ENCODE measurements at places on chromosomes 5 and 9.
A peak's percentile ranks its signal among the peaks of the same experiment; 100 is the strongest.

DNA sequence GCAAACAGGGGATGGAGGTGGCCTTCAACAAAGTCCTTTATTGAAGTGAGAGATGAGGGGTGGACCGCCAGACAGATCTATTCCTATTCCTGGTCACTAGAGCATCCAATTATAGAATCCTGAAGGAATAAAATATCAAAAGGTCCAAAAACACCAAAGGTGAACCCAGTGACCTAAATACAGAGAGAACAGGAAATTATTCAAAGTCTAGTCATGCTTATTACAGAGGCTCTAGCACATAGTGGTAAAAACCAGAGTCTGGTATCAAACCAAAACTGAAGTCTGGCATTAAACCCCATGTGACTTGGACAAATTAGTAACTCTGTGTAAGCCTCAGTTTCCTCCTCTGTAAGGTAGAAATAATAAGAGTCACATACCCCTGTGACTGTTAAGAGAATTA lies 100.5 kb upstream of the SNX2 start:
- DNase-seq: no peak

GRCh38 chr5:58924306-58924705 lies 341.4 kb downstream of the RAB3C start:
- DNase-seq: no peak

DNA sequence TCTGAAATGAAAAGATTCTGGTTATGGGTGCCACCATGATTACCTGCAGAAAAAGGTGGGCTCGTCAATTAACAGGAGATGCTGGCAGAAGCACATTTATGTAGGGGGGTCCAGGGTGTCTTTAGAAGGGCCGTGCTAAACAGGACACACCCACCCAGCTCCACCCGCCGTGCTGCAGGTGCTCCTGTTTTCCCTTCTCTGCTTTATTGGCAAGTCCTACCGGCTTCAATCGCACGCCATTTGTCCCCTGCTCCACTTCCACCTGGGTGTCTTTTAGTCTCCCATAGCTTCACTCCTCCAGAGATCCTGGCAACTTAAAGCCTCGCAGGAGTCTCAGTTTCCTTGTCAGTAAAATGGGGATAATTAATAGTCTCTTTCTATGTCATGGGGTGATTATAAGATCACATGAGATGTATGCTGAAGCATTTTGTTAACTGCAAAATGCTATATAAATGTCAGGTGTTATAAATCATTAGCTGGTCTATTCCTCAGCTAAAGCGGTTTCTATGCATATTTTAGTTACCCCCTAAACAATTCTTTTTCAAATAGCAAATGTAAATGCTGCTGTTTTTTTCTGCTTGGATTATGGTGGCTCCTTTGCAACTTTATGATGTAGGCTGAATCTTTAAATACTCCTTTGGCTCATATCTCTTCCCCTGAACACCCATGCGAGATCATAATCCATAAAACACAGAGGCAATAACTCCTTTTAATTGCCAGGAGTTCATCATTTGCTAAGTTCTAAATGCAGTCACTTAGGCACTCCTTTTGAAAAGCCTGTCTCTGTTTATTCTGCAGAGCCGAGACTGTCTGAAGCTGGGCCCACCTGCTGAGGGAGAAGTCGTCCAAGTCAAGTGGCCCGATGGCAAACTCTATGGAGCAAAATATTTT lies 406.9 kb downstream of the KDM4C start:
- no peak for DNase-seq

GRCh38 chr5:141635646-141636045 lies 1.0 kb downstream of the HDAC3 start:
- DNase-seq: no peak

DNA sequence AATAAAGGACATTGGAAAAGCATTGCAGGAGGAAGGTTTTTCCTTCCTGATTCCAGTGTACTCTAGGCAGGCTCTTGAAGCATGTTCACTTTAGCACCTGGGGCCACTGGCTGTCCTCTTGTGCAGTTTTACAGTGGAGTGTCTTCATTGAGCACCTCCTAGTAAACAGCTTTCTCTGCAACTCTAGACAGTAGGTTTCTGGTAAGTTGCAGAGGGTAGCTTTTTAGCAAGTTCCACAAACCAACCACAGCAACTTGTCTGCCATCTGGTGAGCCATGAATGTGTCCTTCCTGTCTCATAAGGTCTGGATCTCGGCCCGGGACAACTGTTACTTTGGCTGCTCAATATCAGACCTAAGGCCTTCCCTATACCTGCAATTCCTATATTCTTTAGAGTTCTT lies 488.0 kb downstream of the MAN2A1 start:
- no peak for DNase-seq

- no peak for DNase-seq
These were observed 2.4 kb downstream of the KIF2A start for GRCh38 chr5:62308439-62308838.

DNA sequence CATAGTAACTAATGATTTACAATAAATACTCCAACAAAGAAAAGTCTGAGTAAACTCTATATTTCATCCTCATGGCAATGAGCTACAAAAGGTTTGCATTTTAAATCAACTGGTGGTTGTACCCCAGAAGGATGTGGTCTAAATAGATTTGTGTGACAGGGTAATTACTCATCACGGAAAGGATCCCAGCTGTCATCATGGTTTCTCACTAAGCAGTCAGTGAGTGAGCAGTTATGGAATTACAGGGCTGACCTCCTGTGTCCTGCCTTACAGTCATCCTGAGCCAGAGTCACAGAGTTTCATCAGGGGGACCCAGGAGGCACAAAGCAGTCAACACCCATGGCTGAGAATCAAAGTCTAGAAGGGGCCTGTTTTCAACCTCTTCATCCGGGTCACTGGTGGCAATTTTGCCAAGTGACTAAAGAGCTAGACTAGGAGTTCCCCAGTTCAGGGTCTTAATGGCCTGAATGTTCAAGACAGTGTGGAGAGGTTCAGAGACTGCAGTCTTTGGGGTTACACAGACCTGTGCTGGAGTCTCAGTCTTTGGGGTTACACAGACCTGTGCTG lies 210.7 kb upstream of the SLC24A2 start:
- DNase-seq: no peak

DNA sequence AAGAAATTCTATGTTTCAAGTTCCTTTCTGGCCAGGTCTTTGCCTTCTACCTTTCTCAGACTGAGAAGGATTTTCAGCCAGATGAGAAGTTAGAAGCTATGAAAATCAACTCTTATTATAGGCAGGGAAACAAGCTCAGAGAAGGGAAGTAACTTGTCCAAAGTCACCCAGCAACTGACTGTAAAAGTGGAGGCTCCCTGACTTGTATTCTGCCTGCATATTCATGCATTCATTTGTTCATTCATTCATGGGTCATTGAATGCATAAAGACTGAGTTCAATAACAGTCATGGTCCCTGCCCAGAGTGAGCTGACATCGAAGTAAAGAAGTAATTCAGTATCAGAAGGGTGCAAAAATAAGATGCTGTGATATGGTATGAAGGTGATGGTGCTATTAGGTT lies 239.6 kb downstream of the PAPPA start:
- DNase-seq: no peak

DNA sequence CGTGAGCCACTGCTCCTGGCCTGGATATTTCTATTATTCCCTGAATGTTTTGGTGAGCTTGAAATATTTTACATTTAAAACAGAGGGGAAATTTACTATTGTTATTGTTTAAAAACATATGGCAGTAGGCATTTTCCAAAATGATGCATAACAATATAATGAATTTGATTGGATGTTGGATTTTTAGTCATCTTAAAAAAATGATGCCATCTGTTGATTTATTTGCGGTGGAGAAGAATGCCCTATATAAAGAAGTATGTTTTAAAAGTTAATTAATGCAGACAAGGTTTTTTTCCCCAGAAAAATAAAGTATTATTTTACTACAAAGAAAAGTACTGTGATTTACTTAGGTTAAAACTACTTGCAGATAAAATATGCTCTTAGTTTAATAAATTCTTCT lies 33.4 kb upstream of the ARRDC3 start:
- DNase-seq: no peak

DNA sequence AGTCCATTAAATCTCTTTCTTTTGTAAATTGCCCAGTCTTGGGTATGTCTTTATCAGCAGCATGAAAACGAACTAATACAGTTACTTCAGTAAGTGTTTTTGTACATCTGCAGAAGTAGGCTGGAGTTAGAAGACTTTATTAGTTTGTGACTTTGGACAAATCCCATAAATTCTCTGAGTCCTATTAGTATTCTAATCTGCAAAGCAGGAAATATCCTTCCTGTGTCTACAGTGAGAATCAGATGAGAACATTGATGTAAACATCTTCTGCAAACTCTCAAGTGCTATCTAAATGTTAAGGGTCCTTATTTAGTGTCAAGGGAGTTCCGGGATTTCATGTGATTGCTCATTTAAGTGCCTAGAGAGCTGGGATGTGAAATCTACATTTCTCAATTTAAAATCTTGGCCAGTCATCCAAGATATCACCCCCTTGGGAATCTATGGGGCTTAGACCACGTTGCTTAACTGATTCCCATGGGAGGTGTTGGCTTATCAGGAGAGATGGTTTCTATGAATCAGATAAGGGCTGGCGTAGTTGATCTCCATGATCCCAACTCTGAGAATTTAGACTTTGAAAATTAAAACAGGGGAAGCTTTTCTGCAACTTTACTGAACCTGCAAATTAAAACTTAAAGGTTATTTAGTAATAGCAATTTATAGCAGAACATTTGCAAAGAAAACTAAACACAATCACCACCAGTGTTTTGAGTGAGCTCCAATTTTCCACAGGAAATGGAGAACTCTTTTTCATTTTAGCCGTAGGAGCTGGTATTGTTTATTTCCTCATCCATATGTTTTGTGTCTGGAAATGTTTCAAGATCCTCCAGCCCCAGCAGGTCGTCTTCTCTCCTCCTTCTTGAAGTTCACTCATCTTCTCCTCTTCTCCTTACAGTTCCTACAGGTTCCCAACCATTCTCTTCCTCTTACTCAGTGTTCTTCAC lies 241.6 kb upstream of the CD180 start:
- no peak for DNase-seq

DNA sequence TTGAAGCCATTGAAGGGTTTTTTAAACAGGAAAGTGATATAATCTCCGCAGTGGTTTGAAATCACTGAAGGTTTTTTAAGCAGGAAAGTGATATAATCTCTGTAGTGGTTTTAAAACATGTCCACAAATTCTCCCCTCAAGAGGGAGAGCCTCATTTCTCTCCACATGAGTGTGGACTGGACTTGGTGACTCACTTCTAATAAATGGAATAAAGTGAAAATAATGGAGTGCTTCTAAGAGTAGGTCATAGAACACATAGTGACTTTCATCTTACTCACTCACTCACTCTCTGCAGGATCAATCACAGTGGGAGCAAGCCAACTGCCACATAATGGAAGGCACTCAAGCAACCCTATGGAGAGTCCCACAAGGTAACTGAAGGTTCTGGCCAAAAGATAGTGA lies 12.0 kb downstream of the CTNNAL1 start:
- no peak for DNase-seq

DNA sequence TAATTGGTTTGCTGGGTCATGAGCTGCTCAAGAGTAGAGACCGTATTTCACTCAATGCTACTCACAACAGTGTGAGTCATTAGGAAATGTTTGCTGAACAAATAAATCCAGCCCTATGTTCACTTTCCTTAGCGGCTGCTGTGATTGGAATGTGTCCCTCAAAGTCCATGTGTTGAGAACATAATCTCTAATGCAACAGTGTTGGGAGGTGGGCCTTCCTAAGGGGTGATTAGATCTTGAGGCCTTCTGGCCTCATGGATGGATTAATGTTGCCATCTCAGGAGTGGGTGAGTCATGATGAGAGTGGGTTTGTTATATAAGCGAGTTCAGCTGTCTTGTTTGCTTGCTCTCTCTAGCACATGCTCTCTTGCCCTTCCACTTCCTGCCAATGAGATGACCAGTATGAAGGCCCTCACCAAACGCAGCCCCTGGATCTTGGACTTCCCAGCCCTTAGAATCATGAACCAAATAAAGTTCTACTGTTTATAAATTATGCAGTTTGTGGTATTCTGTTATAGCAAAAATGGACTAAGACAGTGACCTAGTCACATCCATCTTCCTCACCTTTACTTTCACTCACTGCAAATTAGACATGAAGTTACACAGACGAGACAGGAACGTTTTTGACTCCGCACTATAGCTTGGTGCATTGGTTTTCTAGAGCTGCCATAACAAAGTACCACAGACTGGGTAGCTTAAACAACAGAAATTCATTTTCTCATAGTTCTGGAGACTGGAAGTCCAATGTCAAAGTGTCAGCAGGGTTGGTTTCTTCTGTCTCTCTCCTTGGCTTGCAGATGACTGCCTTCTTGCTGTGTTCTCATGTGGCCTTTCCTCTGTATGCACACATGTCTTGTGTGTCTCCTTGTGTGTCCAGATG lies 50.9 kb upstream of the FAM169A start:
- peak; percentile 48 for DNase-seq

GRCh38 chr9:95229230-95229915 lies 88.1 kb downstream of the FANCC start:
- DNase-seq: no peak

- DNase-seq: no peak
These were observed 6.2 kb downstream of the SEMA4D start for GRCh38 chr9:89491694-89492093.

- DNase-seq: peak; percentile 63
These were observed at the start of gene CARD6 for GRCh38 chr5:40841068-40841805. Gene CARD6, plus strand, starts transcription at chr5:40841367. Its CDS starts 16 bp downstream, at chr5:40841383.

GRCh38 chr9:6495466-6495865 lies 82.5 kb downstream of the UHRF2 start:
- peak; percentile 51 for DNase-seq

- DNase-seq: no peak
These were observed 126.0 kb downstream of the MLLT3 start for GRCh38 chr9:20496328-20496727.

- DNase-seq: peak; percentile 31
These were observed 2.6 kb downstream of the AJM1 start for GRCh38 chr9:136844761-136845464.

GRCh38 chr9:3648722-3649246 lies 123.0 kb upstream of the RFX3 start:
- DNase-seq: no peak

DNA sequence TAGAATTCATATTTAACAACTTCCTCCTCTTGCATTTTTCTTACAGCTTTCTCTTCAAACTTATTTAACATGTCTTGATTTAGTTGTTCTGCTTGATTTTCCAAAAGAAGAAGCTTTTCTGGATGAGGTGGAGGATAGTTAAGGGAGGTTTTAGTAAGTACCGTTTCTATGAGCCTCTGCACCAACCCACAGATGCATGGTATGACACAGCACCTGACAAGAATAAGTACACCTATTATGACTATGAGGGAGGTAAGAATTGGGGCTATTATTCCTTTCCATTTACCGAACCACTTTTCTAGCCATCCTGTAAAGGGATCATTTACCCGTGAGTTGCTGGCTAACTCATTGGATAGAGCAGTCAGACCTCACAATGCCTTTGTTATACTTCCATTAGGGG lies 2.5 kb upstream of the HMGCS1 start:
- no peak for DNase-seq

DNA sequence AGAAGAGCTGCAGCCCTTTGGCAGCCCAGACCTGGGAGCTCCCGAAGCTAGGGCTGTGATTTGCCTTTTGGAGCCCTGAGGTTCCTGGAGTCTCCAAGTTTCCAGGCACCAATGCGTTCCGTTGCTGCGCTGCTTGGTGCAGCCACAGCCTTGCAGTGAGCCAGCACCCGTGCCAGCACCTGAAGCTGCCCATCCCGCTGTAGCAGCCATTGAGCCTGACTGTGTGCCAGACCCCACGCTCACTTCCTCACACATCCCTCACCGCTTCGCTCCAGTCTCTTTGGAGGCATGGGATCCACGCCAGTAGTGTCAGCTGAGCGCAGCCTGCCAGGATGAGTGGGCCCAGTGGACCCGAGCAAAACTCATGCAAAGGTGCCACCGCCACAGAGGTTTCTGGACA lies 22.5 kb upstream of the C9orf72 start:
- DNase-seq: no peak

Measured in small intestine (tissue), 16 donors.